ENCODE measurements at places on chromosomes 13 and 19. TPM values are rescaled to one million over a fixed set of nuclear protein-coding genes. Genes with fewer than 3 reads are reported as not detected.

DNA sequence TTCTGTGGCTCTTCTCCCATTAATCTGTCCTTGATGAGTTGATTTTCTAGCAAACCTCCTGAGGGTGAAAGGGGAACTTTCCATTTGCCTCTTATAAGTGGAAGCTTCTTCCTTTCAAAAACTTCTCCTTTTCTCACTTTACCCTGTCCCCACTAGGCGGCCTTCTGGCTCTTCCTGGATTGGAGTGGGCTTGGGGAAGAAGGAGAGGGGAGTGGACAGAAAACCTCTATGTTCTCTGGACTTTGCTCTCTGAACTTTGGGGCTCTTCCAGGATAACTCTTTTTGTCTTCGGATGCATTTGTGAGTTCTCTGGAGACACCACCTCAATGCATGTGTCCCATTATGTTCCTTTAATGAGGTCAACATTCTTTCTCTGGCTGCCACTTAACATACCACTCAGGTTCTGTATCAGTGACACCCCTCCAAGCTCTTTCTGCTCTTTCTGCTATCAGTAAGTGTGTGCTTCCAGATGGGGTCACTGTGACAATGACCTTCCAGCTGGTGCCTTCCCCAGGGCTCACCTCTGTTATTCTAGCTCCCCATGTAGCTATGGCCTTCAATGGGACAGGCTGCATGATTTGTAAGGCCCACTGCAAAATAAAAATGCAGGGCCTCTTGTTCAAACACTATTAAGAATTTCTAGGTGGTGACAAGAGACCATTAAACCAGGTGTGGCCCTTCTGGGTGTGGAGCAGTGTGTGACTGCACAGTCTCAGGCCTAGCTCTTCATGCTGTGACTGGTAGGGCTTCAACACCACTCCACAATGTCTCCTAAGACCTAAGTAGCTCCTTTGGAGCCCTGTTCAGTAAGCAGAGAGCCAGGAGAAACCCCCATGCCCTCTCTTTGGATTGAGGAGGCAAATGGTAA is 389.2 kb downstream of the EFNB2 start:
- H3K27me3 ChIP-seq: no peaks in the 10 kb centered on the region
- DNase-seq: no peak
- H3K36me3 ChIP-seq: no peaks in the 10 kb centered on the region
- H3K4me1 ChIP-seq: no peaks in the 10 kb centered on the region
- H3K27ac ChIP-seq: no peak overlapping the region

Gene GAS6
- 1.8 TPM for total RNA-seq

GRCh38 chr19:7456964-7457541 is 31.8 kb downstream of the PEX11G start:
- no peaks in the 10 kb centered on the region for H3K4me1 ChIP-seq
- H3K27me3 ChIP-seq: no peaks in the 10 kb centered on the region
- no peak overlapping the region for H3K4me3 ChIP-seq
- no peak overlapping the region for H3K27ac ChIP-seq
- DNase-seq: no peak
- H3K36me3 ChIP-seq: peaks cover 54% of the 10 kb centered on the region

DNA sequence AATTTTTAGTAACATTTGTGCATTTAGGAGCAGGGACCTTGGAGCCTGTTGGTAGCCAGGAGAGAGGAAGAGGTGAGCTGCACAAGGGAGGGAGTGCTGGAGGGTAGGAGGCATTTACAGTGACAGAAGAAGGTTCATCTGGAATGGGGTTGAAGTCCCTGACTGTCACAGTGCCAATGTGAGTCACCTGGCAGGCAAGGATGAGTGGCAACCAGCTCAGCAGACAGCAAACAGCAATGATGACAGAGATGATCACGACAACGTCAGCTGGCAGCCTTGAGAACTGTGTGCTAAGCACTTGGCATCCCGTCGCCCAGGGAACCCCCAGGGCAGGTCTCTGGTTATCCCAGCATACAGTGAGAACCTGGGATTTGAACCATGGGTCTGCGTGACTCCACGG is 2.6 kb downstream of the OR10H5 start:
- no peaks in the 10 kb centered on the region for H3K27me3 ChIP-seq
- no peaks in the 10 kb centered on the region for H3K4me1 ChIP-seq
- no peak for DNase-seq
- H3K27ac ChIP-seq: no peak overlapping the region
- no peaks in the 10 kb centered on the region for H3K36me3 ChIP-seq

- no peaks in the 10 kb centered on the region for H3K36me3 ChIP-seq
- H3K4me1 ChIP-seq: no peaks in the 10 kb centered on the region
- H3K27ac ChIP-seq: no peak overlapping the region
- DNase-seq: no peak
- H3K27me3 ChIP-seq: no peaks in the 10 kb centered on the region
These were observed 466.7 kb downstream of the MYO16 start for GRCh38 chr13:109096101-109096500.

DNA sequence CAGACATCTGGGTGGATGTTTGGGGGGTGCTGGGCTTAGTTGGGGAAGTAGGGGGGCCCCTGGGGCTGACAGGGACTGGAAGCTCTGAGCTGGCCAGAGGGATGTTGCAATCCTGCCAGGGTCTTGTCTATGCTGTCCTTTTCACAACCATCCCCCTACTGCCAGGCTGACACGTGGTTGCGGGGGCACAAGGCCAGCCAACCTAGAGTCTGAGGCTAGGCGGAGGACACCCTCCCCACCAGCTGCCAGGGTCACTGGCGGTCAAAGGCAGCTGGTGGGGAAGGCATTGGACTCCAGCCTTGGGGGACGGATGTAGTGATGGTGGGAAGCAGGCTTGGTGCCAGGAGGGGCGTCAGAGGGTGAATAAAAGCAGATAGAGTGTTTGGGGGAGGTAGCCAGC is 1.6 kb upstream of the APOC1 start:
- no peak overlapping the region for H3K27ac ChIP-seq
- peaks cover 14% of the 10 kb centered on the region for H3K4me1 ChIP-seq
- H3K4me3 ChIP-seq: no peak overlapping the region

- no peak overlapping the region for H3K27ac ChIP-seq
- peaks cover 39% of the 10 kb centered on the region for H3K27me3 ChIP-seq
- H3K4me3 ChIP-seq: no peak overlapping the region
- DNase-seq: peak; percentile 18
- peaks cover 2% of the 10 kb centered on the region for H3K4me1 ChIP-seq
These were observed 96.8 kb downstream of the ATP8A2 start for GRCh38 chr13:25468325-25469168.

- H3K27ac ChIP-seq: no peak overlapping the region
- no peaks in the 10 kb centered on the region for H3K27me3 ChIP-seq
- H3K4me1 ChIP-seq: peaks cover 10% of the 10 kb centered on the region
- H3K4me3 ChIP-seq: no peak overlapping the region
- no peak for DNase-seq
These were observed 19.1 kb upstream of the WDR18 start for GRCh38 chr19:964761-965694.

- peaks cover 3% of the 10 kb centered on the region for H3K4me1 ChIP-seq
- H3K27me3 ChIP-seq: peaks cover 41% of the 10 kb centered on the region
- H3K4me3 ChIP-seq: no peak within 1 kb of the TSS
- H3K36me3 ChIP-seq: no peaks in the 10 kb centered on the region
These were observed at the start of gene PABPC3 for GRCh38 chr13:25095851-25096453. PABPC3 (plus strand) TSS chr13:25096136; CDS start chr13:25096199, 63 bp downstream.

GRCh38 chr19:49468746-49469447 is 5.1 kb upstream of the FLT3LG start:
- peaks cover 55% of the 10 kb centered on the region for H3K4me1 ChIP-seq
- peak overlapping the region; percentile 77 for H3K4me3 ChIP-seq
- peaks cover 21% of the 10 kb centered on the region for H3K36me3 ChIP-seq
- H3K27me3 ChIP-seq: no peaks in the 10 kb centered on the region
- peak overlapping the region; percentile 100 for H3K27ac ChIP-seq

GRCh38 chr19:47445937-47446402 is 25.7 kb downstream of the SLC8A2 start:
- H3K27ac ChIP-seq: no peak overlapping the region
- peaks cover 72% of the 10 kb centered on the region for H3K27me3 ChIP-seq
- no peaks in the 10 kb centered on the region for H3K36me3 ChIP-seq
- H3K4me3 ChIP-seq: peak overlapping the region; percentile 50
- peak; percentile 62 for DNase-seq
- H3K4me1 ChIP-seq: peaks cover 45% of the 10 kb centered on the region

- no peaks in the 10 kb centered on the region for H3K4me1 ChIP-seq
- H3K4me3 ChIP-seq: no peak overlapping the region
- no peak for DNase-seq
- H3K27me3 ChIP-seq: peaks cover 5% of the 10 kb centered on the region
These were observed 41.2 kb downstream of the SACS start for GRCh38 chr13:23392313-23392712.

Gene PPM1N
- total RNA-seq: 3.5 TPM

DNA sequence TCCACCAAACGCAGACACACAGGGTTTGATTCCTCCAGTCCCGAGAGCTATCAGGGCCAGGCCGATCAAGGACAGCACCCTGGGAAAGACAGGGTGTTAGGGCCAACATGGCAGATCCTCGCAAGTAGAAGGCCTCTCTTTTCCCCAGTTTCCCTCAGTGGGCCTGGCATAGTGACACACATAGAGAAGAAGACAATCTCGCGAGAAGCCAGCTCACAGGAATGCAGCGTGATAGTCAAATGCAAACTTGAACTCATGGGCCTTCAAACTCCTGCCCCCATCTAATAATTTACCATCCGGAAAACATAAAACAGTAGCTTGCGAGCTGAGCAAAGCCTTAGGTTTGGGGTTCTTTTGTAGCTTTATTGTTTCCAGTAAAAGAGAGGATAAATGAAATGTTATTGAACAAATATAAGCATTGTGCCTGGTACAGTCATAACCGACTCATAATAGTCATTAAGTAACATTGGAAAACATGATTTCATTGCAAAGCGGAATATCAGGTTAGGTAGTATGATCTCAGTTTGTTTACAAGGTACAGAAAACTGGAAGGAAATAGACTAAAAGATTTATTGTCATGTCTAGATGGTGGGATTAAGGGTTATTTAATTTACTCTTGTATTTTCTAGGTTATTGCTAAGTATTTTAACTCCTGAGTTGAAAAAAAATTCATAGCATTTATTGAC is 30.5 kb downstream of the SLC15A1 start:
- no peak overlapping the region for H3K4me3 ChIP-seq
- peaks cover 9% of the 10 kb centered on the region for H3K27me3 ChIP-seq
- no peaks in the 10 kb centered on the region for H3K36me3 ChIP-seq
- H3K4me1 ChIP-seq: no peaks in the 10 kb centered on the region
- H3K27ac ChIP-seq: no peak overlapping the region
- DNase-seq: no peak
